ENCODE measurements at places on chromosomes 16 and 17. TPM values are rescaled to one million over a fixed set of nuclear protein-coding genes. Genes with fewer than 3 reads are reported as not detected.

SRL gene
- 0.02 TPM for total RNA-seq

RAMP2 gene
- total RNA-seq, result 0.75 TPM

SLC5A10 gene
- 0.23 TPM for total RNA-seq

ITGAL gene
- total RNA-seq, result 0.16 TPM

GNAO1 gene
- total RNA-seq, result 0.38 TPM

CISD3 gene
- total RNA-seq, result 88.3 TPM

KAT2A gene
- 51.3 TPM for total RNA-seq

MT1H gene
- total RNA-seq, result not detected

SYCE1L gene
- total RNA-seq, result 8.4 TPM

NECAB2 gene
- total RNA-seq, result 3.3 TPM

SLFN14 gene
- not detected for total RNA-seq

ZFHX3 gene
- total RNA-seq, result 6.3 TPM

NPIPB6 gene
- total RNA-seq, result 2.0 TPM

MEFV gene
- total RNA-seq, result not detected

CDH1 gene
- 4.2 TPM for total RNA-seq

GUCY2D gene
- total RNA-seq, result not detected

LDHD gene
- total RNA-seq, result 0.74 TPM

WFDC1 gene
- not detected for total RNA-seq

RNF222 gene
- not detected for total RNA-seq

ESRP2 gene
- total RNA-seq, result 0.14 TPM

COPZ2 gene
- total RNA-seq, result 19.9 TPM
